ENCODE measurements at places on chromosomes 12 and 14.

GRCh38 chr14:35222872-35223466 is 69.2 kb upstream of the PSMA6 start:
- no peak for DNase-seq

DNA sequence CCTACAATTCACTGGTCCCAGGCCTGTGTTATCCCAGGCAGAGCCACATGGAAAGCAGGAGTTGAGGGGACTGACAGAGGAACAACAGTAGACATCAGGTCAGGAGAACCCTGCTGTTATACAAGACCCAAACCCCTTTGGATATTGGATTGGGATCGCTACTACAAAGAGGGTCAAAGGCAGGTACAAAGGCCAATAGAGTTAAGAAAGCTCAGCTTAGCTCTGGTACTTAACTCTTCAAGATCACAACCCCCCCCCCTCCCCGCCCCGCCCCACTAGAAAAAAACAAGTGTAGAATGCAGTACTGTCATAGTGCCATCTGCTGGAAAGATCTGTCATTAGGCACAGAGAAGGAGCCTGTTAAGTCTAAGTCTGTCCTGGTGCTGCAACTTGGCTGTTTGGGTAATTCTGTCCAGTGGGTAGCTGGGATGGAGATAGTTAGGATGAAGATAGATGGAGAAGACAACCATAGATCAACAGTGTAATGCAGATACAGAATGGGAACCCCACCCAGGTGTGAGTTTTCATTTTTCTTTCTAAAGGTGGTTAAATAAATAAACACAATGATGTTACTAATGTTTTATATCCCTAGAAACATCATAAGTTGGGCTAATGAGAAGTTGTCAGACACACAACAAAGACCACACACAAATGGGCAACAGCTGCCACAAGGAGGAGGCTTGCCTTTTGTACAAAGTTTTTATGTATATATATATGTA is 17.2 kb downstream of the REM2 start:
- DNase-seq, result no peak

- DNase-seq, result no peak
These were observed 6.8 kb downstream of the RIN3 start for GRCh38 chr14:92520102-92521057.

DNA sequence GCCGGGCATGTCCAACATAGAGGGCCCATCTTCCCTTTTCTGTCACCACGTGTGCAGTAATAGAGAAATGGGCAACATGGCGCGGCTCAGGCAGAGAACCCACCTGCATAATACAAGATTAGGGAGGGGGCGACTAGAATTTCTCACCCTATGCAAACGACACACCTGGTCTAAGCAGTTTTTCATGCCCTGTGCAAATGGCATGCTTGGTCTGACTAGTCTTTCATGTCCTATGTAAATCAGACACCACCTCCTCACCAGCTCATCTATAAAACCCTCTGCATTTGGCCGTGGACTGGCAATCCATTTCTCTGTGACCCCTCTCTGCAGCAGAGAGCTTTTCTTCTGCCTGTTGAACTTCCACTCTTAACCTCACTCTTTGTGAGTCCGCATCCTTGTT is 180.2 kb upstream of the PZP start:
- no peak for DNase-seq

GRCh38 chr12:127014079-127014478 is 1252.9 kb upstream of the TMEM132C start:
- DNase-seq, result no peak

GRCh38 chr12:47965581-47965980 is 2.2 kb downstream of the TMEM106C start:
- DNase-seq, result no peak

DNA sequence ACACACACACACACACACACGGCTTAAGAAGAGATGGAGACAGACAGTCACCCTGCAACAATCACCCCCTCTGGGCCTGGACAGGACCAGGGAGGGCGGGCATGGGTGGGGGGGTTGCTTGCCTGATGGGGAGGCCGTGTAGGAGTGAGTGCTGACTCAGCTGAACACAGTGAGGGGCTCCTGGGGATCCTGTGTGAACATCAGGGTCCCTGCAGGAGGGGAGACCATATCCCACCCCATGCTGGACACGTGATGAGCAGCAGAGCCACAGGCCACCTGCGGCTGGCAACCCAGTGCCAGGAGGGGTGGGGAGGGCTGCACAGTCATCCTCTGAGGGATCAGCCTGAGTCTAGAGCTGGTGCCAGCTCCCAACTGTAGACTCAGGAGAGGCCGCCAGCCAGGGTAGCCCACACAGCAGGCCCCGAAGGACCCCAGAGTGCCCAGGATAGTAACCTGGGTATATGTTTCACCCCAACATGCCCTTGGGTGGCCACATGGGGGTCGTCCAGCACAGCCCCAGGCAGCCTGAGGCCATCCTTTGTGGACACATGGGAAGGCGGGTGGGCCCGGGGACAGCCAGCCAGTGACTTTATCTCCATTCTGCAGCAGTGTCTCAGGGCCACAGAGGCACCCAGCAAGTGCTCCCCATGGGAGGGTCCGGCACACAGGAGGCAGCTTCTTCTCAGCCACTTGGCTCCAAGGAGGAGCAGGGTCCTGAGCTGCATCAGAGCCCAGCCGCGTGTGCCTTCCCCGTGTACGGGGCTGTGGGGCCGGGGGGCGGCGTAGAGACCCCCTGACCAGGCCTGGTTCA is 73.7 kb upstream of the SFSWAP start:
- DNase-seq, result no peak

GRCh38 chr12:5506821-5507231 is 74.9 kb downstream of the NTF3 start:
- DNase-seq, result no peak

DNA sequence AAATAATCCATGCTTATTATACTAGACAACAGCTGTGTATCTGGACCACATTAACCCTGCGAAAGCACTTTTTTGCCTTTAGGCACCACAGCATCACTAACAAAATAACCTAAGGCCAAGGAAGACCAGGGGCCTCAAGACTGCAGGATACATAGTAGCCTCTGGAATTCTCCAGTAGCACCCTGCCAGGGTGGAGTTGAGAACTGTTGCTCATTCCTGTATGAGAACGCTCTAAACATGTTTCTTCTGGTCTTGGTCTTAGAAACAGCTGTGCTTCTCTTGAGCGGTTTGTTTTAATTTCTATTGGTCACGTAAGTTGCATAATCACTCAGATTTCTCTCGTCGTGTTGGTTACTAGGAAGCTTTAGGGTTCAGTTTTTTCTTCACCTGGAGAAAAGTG is 7.9 kb downstream of the B4GALNT3 start:
- DNase-seq, result no peak

DNA sequence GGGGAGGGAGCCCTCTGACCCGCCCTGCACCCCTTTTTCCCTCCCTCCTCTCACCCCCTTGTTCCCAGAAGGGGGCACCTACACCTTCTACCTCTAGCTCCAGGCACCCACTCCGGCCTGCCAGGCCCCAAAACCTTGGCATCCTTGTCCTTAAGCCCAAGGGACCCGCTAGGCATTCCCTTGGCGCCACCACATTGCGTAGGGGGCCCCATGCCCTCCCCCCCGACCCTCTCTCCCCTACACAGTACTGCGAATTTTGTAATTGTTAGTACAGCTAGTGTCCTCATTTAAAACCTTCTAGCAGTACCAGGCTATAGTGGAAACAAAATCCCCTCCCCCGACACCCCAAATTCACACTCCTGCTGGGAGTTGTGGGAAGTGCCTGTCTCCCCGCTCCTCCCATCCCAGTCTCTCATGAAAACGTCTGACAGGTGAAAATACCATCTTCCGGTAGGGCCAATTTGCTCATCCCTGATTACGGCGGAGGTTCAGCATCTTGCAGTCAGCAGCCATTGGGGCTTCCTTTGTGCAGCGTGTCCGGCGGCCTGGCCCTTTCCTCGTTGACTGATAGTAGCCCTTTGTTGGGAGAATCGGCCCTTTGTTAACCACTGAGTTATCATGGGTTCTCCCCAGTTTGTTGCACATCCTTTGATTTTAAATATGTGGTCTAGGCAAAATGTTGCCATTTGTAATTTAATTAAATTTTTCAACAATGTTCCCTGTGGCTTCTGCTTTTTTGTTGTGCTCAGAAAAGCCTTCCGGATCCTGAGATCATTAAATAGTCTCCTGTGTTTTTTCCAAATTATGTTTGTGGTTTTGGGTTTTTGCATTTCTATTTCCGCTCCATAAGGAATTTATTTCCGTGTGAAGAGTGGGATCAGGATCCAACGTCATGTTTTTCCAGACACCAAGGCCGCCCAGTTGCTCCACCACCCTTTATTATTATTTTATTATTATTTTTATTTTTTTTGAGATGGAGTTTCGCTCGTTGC is 7.9 kb upstream of the CEP170B start:
- no peak for DNase-seq

DNA sequence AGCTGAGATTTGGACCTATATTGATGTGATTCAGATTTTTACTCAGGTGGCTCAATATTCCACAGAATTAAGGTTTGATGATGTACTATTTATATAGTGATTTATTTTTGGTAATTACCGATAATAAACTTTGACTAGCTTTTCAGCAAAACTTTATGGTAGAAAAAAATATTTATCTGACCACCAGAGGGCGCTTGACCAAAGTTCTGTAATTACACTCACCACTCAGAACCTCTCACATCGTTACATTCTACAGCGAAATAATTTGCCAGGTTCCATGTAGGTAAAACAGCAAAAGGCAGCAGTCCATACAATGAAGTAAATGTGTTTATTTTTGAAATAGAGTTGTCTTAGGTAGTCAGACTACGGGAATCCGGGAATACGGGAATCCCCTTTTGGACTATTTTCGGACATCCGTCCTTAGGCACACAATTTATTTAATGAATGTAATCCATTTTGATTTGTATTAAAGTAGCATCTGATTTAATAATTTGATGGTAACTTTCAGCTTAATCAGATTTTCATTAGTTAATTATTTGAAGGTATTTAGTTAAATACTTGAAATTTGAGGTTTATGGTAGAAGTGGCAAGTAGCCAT is 143.0 kb upstream of the DDHD1 start:
- no peak for DNase-seq

- no peak for DNase-seq
These were observed 51.3 kb upstream of the GALNT9 start for GRCh38 chr12:132380641-132381040.

DNA sequence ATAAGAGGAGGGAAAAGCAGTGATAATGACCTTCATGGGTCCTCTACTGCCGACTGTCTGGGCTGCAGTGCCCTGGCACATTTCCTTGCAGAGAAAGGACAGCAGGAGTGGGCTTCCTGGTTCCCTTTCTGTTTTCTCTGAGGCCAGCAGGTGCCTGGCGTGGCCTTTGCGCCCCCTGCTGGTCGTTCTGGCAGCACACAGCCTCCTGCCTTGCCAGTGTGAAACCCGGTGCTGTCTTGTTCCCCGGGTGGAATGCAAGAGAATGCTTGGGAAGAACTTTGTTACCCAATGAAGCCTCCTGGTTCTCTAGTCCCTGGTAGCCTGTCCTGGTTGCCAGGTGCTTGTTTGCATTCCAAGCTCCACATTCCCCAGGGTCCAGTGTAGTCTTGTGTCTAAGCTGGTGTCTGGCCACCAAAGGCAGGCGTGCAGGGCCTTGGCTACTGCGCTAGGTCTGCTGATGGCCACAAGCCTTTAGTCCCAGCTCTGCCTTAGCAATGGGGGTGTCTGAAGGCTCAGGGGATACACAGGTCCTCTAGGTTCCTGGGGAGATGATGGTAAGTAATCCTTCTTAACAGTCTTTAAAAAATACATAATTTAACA is 1392.4 kb upstream of the TMEM132C start:
- DNase-seq, result peak; percentile 66

GRCh38 chr12:112149596-112149995 is 24.2 kb downstream of the TRAFD1 start:
- no peak for DNase-seq

- no peak for DNase-seq
These were observed 44.1 kb upstream of the CISTR start for GRCh38 chr12:53795927-53796326.

DNA sequence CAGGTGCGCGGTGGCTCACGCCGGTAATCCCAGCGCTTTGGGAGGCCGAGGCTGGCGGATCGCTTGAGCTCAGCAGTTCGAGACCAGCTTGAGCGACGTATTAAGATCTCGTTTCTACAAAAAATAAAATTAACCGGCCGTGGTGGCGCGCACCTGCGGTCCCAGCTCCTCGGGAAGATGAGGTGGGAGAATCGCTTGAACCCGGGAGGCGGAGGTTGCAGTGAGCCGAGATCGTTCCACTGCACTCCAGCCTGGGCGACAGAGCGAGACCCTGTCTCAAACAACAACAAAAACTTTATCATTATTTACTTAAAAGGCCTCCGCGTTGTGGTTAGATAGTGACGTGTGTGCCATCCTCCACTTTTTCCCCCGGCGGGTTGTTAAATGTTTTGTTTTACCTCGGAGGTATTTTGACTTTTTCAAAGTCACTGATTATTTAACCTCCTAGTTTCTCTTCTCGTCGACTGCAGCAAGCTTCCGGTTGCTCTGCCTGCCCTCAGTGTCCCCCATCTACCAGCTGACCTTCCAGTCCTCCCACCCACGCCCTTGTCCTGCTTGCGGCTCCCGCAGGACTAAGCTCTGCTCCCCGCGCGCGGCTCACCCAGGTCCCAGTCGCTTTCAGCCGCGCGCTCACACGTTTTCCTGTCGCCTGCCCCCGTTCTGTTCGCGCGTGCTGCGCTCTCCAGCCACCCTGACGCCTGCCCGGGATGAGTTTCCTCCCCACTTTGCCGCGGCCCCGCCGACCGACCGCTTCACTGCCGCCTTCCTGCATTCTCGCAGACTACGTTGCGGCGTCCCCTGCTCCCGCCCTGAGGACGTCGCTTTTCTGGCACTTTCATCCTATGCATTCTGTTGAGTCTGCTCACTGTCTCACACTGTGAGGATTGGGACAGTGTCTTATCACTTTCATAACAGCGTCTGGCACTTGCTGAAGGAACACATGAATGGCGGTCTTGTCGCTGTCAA is 1.2 kb upstream of the SCAF11 start:
- DNase-seq, result peak; percentile 85

GRCh38 chr12:15495746-15496145 is 173.4 kb downstream of the PTPRO start:
- DNase-seq, result no peak

- no peak for DNase-seq
These were observed 272.8 kb upstream of the DAAM1 start for GRCh38 chr14:58915646-58916045.

DNA sequence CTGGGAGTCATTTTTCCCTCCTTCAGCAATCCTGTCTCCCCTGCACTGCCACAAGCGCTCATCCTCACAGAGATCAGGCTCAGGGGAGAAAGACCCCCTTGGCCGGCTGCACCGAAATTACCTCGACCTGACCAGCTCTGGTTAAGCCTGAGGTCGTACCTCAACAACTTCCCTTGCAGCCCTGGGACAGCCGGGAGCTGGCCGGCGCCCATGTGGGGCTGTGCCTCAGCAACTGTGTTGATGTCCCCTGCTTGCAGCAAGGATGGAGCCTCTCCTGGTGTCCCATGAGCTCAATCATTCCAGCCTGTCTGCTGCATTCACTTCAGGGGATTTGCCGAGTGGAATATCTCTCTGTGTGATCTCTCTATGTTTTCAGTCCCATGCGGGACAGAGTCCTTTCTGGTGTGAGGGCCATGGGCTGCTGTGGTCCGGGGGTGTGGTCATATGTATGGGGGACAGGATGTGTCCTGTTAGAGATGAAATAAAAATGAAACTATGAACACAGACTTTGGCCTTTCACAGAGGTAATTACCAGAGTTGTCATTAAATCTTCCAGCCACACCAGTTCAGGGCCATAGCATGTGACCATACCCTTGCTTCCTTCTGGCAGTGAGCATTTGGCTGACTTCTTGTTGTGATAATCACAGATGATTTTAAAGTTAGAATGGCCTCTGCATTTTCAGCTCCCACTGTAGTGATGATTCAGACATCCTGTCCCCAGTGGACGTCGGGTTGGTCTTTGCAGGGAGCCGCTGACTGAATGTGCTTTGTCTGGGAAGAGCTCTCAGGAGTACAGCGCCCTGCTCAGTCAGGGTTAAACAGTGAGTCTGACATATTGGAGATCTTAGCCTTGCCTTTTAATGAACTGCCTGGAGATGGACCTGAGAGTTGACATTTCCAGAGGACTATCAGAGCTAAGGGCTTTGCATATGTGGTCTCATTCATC is 405.9 kb downstream of the AACS start:
- no peak for DNase-seq

Data from activated T-cell treated with anti-CD3 and anti-CD28 coated beads, Interleukin-2, amount 50 U/mL, for 48 hours (primary cell).